ENCODE measurements at places on chromosomes 5 and 9.
A peak's percentile ranks its signal among the peaks of the same experiment; 100 is the strongest.

- DNase-seq = no peak
These were observed 1020.6 kb downstream of the TLE4 start for GRCh38 chr9:80592413-80592812.

- no peak for DNase-seq
These were observed 8.4 kb downstream of the OBP2B start for GRCh38 chr9:133200631-133201030.

GRCh38 chr9:117135501-117136098, 279.3 kb downstream of the ASTN2 start:
- DNase-seq = peak; percentile 64

- DNase-seq = no peak
These were observed 6.8 kb upstream of the FCHSD1 start for GRCh38 chr5:141657937-141658545.

- DNase-seq = no peak
These were observed 77.9 kb upstream of the DAB2 start for GRCh38 chr5:39502704-39503103.

DNA sequence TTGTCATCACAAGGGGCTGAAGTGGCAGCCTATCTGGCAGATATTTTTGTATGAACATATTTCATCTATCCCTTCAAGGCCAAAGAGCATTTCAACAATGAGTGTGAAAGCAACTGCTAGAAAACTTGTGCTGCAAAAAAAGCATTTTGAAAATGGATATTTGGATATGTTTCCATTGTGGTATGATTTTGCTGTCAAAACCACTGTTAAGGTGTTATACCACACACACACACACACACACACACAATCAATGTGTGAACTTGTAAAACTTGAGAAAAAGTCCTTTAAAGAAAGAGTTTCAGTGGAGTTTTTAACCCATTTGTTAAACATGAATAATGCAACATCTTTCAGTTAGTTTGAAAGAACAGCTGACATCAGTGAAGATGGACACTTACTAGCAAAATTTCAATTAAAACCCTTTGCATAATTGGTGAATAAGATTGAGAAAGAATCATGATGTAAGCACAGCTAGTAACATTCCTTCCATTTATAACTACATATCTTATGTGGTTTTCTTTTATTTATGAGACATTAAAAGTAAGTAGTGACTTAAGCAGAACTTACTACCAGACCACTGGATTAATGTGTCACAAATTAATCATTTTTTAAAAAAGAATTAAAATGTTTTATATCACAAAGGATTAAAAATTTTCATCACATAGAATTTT, 182.6 kb upstream of the GNA14 start:
- DNase-seq = no peak

DNA sequence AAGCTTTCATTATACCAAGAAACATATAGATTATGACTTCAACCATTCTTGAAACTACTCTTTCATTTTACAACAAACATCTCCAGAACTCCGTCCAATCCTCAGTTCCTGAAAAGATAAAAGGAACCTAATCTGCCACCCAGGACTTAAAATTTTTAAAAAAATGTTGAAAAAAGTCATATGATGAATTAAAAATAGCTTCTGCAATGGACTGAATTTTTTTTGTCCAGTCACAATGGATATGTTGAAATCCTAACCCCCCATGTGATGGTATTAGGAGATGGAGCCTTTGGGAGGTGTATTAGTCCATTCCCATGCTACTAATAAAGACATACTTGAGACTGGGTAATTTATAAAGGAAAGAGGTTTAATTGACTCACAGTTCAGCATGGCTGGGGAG, 2.7 kb upstream of the ALDH1A1 start:
- DNase-seq = no peak

- no peak for DNase-seq
These were observed 76.2 kb upstream of the ALDH1B1 start for GRCh38 chr9:38316166-38316780.

DNA sequence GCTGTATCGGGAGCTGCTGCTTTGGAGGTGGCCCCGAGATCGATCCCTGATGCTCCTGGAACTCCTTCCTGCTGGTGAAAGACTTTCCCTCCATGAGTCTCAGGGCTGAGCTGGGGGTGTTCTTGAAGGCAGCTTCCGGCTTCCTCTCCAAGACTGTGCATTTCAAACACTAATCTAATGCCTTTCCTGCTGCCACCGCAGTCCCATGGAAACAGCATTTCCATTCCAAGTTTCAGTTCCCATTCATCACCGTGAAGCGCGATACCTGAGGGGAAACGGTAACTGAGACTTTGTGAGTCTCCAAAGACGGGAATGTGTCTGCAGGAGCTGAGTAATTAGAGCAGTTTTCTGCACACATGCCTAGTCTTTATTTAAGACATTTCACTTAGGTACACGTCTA, 230.1 kb downstream of the PAX5 start:
- no peak for DNase-seq

- DNase-seq = no peak
These were observed 124.9 kb upstream of the ZNF462 start for GRCh38 chr9:106738109-106738508.
